Natural killer cell treated with Interleukin-12 subunit alpha and Interleukin-12 subunit beta and Interleukin-15 and Interleukin-18, amount 100 ng/mL, for 72 hours (primary cell): ENCODE measurements at places on chromosomes 5 and 9. TPM values are rescaled to one million over a fixed set of nuclear protein-coding genes. Genes with fewer than 3 reads are reported as not detected.

The PCDHGA12 gene
- total RNA-seq = 1.4 TPM

The PTPRD gene
- 0.53 TPM for total RNA-seq

The PCDHB16 gene
- not detected for total RNA-seq

The CNTNAP3B gene
- total RNA-seq = not detected

The GRM6 gene
- total RNA-seq = not detected

The ANKRD34B gene
- not detected for total RNA-seq

The JAKMIP2 gene
- 5.5 TPM for total RNA-seq

The FRRS1L gene
- not detected for total RNA-seq

DNA sequence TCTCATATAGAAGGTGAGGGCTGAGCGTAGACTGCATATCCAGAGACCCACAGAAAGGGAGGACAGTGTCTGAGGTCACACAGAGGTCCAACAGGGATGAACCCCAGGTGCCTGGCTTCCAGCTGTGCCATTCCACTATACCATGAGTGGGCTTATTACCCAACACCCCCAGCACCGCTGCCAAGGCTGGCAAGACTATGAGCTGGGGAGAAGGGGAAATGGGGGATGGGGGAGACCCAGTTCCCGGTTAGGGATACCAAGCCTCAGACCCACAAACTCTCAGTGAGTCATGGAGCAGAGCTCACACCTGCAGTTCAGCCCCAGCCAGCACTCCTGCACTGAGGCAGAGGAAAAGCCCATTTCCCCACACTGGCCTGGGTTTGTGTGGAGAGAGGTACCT lies 106.4 kb downstream of the PSD2 start:
- no peak overlapping the region for H3K4me3 ChIP-seq
- no peak overlapping the region for H3K27ac ChIP-seq
- H3K36me3 ChIP-seq = no peaks in the 10 kb centered on the region
- H3K27me3 ChIP-seq = peaks cover 16% of the 10 kb centered on the region

DNA sequence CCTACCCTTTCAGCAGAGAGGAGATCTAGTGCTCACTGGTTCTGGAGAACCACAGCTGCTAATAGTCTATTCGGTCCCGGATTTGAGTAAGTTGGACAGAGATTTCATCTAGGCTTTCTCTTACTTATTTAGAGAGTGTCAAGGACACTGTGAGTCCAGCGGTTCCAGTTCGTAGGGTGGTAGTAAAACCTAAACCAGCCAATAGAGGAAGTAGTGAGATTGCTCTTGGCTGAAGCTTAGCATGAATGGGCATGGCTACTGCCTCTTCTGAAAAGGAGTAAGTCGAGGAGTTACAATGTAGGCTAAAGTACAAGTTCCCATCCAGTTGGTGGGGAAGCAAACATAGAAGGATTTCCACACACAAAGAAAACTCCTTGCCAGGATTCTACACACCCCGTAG lies 109.6 kb upstream of the MOCS2 start:
- no peak for DNase-seq
- no peak overlapping the region for H3K27ac ChIP-seq
- no peaks in the 10 kb centered on the region for H3K27me3 ChIP-seq
- no peaks in the 10 kb centered on the region for H3K4me1 ChIP-seq
- no peak overlapping the region for H3K4me3 ChIP-seq

DNA sequence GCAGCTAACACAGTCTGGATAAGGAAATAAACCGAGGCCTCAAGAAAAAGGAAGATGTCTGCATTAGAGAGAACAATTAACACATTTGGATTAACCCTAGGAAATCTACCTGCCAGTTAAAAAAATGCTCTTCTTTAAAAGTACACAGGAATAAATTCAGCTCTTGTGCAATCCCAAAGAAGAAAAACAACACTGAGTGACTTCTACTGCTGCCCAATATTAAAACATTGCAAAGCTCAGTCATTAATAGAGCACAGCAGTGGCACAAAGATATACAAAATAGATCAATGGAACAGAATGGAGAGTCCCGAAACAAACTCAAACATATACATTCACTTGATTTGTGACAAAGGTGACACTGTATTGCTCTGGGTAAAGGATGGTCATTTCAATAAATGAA lies 119.7 kb downstream of the GNAQ start:
- no peaks in the 10 kb centered on the region for H3K27me3 ChIP-seq
- H3K4me3 ChIP-seq = no peak overlapping the region
- H3K27ac ChIP-seq = no peak overlapping the region
- no peaks in the 10 kb centered on the region for H3K36me3 ChIP-seq

DNA sequence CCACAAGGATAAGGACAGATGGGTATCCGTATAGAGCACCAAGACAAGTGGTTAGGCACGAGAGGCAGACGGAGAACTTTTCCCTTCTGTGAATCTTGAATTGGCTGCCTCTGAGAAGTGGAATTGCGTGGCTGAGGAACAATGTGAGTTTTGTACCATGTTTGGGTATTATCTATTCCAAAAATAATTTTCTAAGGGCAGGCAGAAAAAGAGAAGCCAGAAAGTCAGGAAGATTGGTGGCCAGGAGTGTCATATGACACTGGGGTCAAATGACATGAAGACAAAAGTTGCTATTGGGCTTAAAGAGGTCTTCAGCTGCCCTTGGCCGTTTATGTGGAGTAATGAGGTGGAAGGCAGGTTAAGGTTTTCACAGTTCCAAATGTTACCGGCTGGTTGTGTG lies 14.5 kb downstream of the HABP4 start:
- H3K27ac ChIP-seq = no peak overlapping the region
- no peaks in the 10 kb centered on the region for H3K4me1 ChIP-seq
- DNase-seq = no peak
- H3K36me3 ChIP-seq = no peaks in the 10 kb centered on the region

DNA sequence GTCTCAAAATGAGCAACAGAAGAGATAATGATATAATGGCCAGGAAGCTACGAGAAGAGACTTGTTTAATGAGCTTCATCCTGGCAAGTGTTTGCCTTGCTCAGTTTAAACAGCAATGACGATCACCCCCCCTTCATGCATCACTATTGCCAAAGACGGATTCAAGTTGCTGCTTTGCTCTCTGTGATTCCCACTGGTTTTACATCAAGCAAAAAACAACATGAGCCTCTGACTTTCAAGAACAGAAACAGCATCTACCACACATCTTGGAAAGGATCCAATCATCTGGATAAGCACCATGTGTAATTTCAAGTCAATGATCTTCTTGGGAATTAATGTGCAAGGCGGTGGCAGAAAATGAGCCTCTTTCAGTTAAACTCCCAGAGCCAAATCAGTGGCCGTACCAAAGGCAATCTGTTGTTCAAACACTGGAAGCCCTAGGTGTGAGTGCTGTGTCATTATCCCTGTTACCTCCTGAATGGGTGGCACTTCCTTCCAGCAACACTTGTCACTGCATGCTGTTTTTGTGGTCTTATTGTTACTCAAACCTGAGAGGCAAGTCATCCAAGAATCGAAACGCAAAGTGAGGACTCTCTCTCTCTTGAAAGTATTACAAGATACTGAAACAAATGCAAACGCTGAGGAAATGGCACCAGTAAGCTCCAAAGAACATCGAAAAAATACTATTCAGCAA lies 72.8 kb downstream of the MED27 start:
- H3K27me3 ChIP-seq = no peaks in the 10 kb centered on the region
- peak overlapping the region; percentile 59 for H3K27ac ChIP-seq
- H3K4me3 ChIP-seq = peak overlapping the region; percentile 83
- peaks cover 49% of the 10 kb centered on the region for H3K4me1 ChIP-seq

DNA sequence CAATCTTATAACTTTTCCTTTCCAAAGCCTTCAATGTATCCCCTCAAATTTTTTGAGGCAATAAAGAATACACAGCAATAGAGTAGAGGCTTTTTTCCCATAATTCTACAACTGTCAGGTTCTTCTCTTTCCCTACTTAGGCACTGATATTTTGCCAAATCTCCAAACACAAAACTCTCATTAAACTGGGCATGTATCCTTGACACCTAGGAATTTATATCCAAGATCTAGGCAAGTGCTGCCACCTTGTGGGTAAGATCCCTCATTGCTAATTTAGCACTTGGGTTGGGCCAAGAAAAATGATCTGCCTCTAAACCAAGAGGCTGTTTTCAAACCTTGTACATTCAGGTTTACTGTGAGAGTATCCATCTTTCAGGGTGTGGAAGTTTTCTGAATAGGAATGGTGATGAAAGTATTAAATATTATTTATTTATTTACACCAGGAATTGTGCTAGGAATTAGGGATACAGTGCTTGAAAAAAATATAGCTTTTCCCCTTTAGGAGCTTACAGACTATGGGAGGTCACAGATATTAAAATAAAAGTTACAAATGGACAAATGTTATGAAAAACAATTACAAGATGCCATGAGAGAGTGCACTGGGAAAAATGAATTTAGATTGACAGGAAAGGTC lies 17.6 kb downstream of the TSTD2 start:
- no peak for DNase-seq
- H3K27ac ChIP-seq = no peak overlapping the region
- peaks cover 12% of the 10 kb centered on the region for H3K4me1 ChIP-seq
- H3K4me3 ChIP-seq = no peak overlapping the region

DNA sequence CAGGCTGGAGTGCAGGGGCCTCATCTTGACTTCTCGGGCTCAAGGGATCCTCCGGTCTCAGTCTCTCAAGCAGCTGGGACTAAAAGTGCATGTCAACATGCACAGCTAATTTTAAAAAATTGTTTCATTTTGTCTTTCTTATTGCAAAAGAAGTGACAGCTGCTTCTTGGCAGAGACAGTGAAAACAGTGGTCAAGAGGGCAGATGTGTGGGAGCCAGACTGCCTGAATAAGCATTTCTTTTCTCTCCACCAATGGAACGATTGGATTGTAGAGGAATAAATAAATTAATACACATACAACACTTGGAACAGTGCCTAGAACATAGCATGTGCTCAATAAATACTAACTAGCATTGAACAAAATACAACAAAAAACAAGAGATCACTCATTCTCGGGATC lies 27.4 kb upstream of the KIF4B start:
- no peak overlapping the region for H3K27ac ChIP-seq
- no peak overlapping the region for H3K4me3 ChIP-seq
- no peaks in the 10 kb centered on the region for H3K4me1 ChIP-seq
- no peak for DNase-seq

DNA sequence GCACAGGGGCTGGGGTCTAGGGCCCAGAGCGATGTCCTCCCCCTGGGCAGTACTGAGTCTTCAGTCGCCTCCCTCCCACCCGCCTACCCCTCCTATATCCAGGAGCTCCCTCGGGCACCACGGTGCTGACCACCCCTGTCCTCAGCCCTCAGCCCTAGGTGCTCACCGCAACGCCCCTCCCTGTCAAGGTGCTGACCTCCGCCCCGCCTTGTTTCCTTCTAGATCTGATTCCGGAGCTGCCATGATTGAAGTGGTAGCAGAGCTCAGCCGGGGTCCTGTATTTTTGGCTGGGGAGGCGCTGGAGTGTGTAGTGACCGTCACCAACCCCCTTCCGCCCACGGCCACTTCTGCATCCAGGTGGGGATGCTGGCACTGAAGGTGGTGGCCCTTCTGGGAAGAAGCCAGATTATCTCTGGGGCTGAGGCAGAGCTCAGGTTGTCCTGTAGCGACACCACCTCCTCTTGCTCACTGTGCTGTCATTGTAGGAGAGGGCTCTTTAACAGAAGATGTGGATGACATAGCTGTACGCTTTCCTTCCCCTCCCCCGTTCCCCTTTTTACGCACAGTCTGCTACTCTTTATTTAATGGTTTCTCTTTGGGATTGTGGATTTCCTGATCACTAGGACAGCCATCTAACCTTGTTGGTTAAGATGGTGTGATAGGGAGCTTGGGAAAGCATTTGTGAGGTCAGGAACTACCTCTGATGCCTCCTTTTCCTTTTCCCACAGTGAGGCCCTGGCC lies 598 bp downstream of the RGP1 start:
- peaks cover 14% of the 10 kb centered on the region for H3K36me3 ChIP-seq
- H3K27ac ChIP-seq = peak overlapping the region; percentile 65
- peak overlapping the region; percentile 89 for H3K4me3 ChIP-seq
- no peak for DNase-seq

GRCh38 chr9:111610845-111611244 lies 11.4 kb upstream of the PTGR1 start:
- no peaks in the 10 kb centered on the region for H3K4me1 ChIP-seq
- no peak overlapping the region for H3K27ac ChIP-seq
- no peak overlapping the region for H3K4me3 ChIP-seq
- peaks cover 39% of the 10 kb centered on the region for H3K27me3 ChIP-seq
- no peak for DNase-seq
- H3K36me3 ChIP-seq = no peaks in the 10 kb centered on the region

DNA sequence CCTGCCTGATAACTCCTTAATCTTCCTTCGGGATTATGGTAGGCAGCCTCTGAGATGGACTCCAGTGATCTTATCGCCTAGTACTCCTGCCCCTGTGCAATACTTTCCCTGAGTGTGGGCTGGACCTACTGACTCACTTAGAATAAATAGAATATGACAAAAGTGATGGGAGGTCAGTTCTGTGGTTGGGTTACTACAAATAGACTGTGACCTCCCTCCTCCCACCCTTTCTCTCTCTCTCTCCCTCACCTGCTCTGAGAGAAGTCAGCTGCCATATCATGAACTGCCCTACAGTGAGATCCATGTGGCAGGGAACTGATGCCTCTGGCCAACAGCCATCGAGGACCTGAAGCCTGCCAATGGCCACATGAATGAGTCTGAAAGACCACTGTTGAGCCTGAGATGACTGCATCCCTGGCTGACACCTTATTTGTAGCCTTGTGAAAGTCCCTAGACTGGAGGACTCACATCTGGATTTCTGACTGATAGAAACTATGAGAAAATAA lies 31.7 kb downstream of the NRG2 start:
- H3K4me3 ChIP-seq = no peak overlapping the region
- no peaks in the 10 kb centered on the region for H3K36me3 ChIP-seq
- no peaks in the 10 kb centered on the region for H3K4me1 ChIP-seq
- H3K27ac ChIP-seq = no peak overlapping the region
- no peak for DNase-seq

- H3K4me3 ChIP-seq = no peak overlapping the region
- no peaks in the 10 kb centered on the region for H3K4me1 ChIP-seq
- peaks cover 20% of the 10 kb centered on the region for H3K27me3 ChIP-seq
- no peaks in the 10 kb centered on the region for H3K36me3 ChIP-seq
These were observed 179.2 kb downstream of the RFK start for GRCh38 chr9:76215066-76215465.
